Mononuclear cell (primary cell): ENCODE measurements at places on chromosomes 6 and 20. TPM values are rescaled to one million over a fixed set of nuclear protein-coding genes. Genes with fewer than 3 reads are reported as not detected.

XPO5 gene
- 17.3 TPM for total RNA-seq

TRIM31 gene
- 0.10 TPM for total RNA-seq

FAM83B gene
- not detected for total RNA-seq

ECI2 gene
- 14.0 TPM for total RNA-seq

TLDC2 gene
- total RNA-seq, result 0.10 TPM

SDC4 gene
- 17.1 TPM for total RNA-seq

ADGRB3 gene
- total RNA-seq, result 0.10 TPM

ZDHHC14 gene
- total RNA-seq, result 1.6 TPM

C2 gene
- total RNA-seq, result 2.5 TPM

REM1 gene
- 0.10 TPM for total RNA-seq

RING1 gene
- total RNA-seq, result 11.4 TPM

TM9SF4 gene
- 20.5 TPM for total RNA-seq

ZC2HC1B gene
- total RNA-seq, result not detected

TUBB2B gene
- total RNA-seq, result 0.84 TPM

NRSN1 gene
- total RNA-seq, result not detected

PAK5 gene
- not detected for total RNA-seq

ENPP4 gene
- total RNA-seq, result 17.5 TPM

SLC24A3 gene
- 1.0 TPM for total RNA-seq

OR2B2 gene
- total RNA-seq, result not detected

MYCT1 gene
- total RNA-seq, result 2.5 TPM

APOM gene
- total RNA-seq, result 3.0 TPM

ARHGAP40 gene
- not detected for total RNA-seq

VPS52 gene
- total RNA-seq, result 27.8 TPM

NKX2-4 gene
- not detected for total RNA-seq

ELOVL4 gene
- 0.73 TPM for total RNA-seq

MAS1 gene
- 0.10 TPM for total RNA-seq

AVP gene
- not detected for total RNA-seq

HCK gene
- total RNA-seq, result 52.4 TPM

ZNF391 gene
- total RNA-seq, result 0.84 TPM

ROMO1 gene
- total RNA-seq, result 26.1 TPM

PRDM1 gene
- 87.0 TPM for total RNA-seq

MAP3K5 gene
- total RNA-seq, result 27.8 TPM

FAM83C gene
- total RNA-seq, result not detected

WFDC2 gene
- not detected for total RNA-seq

ARFRP1 gene
- 13.5 TPM for total RNA-seq

CLVS2 gene
- under 0.01 TPM for total RNA-seq

PAX1 gene
- not detected for total RNA-seq

ADAM33 gene
- under 0.01 TPM for total RNA-seq

CALHM4 gene
- 0.21 TPM for total RNA-seq

TAGAP gene
- total RNA-seq, result 320 TPM

PNLDC1 gene
- total RNA-seq, result 0.10 TPM

CLPSL1 gene
- not detected for total RNA-seq

VSX1 gene
- not detected for total RNA-seq

ACOT8 gene
- 13.9 TPM for total RNA-seq

GSTA2 gene
- total RNA-seq, result not detected

GSTA3 gene
- total RNA-seq, result not detected

KCNQ2 gene
- total RNA-seq, result under 0.01 TPM

FAM217A gene
- total RNA-seq, result not detected

KHDRBS2 gene
- 2.4 TPM for total RNA-seq

RTEL1 gene
- 5.7 TPM for total RNA-seq

PRSS35 gene
- total RNA-seq, result 0.10 TPM

GRM1 gene
- total RNA-seq, result not detected

SEC23B gene
- total RNA-seq, result 25.0 TPM

ENPP3 gene
- 0.73 TPM for total RNA-seq

PROKR2 gene
- not detected for total RNA-seq

AK9 gene
- 8.8 TPM for total RNA-seq
